Fibroblast of skin of left quadriceps (primary cell): ENCODE measurements at places on chromosomes 3 and 15.

GRCh38 chr15:82313446-82313845, 35.8 kb downstream of the GOLGA6L10 start:
- DNase-seq = no peak

DNA sequence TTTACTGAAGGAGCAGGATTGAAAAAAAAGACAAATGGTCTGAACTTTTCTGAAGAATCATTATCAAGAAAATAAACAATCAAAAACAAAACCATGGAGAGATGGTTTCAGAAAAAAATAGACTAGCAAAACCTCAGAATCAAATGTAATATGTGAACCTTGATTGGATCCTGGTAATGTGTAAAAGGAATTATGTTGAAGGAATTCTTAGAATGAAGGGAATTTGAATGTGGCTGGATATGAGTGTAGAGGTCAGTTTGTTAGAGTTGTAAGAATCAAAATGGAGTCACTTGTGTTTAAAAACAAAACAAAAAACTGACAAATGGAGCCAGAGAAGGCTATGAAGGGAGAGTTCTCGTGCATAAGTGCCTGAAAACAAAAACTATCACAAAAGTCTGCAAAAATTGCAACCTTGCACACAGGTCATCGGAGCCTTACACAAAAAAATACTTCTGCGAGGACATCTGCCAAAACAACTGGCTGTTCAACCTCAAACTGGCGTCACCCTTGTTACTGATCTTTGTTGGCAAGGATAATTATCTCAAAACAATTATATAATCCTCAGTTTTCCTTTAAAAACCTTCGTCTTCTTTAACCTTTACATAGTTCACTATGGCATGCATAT, 19.1 kb upstream of the ATP13A3 start:
- no peak for DNase-seq

GRCh38 chr15:90697175-90697574, 20.0 kb upstream of the BLM start:
- no peak for DNase-seq

DNA sequence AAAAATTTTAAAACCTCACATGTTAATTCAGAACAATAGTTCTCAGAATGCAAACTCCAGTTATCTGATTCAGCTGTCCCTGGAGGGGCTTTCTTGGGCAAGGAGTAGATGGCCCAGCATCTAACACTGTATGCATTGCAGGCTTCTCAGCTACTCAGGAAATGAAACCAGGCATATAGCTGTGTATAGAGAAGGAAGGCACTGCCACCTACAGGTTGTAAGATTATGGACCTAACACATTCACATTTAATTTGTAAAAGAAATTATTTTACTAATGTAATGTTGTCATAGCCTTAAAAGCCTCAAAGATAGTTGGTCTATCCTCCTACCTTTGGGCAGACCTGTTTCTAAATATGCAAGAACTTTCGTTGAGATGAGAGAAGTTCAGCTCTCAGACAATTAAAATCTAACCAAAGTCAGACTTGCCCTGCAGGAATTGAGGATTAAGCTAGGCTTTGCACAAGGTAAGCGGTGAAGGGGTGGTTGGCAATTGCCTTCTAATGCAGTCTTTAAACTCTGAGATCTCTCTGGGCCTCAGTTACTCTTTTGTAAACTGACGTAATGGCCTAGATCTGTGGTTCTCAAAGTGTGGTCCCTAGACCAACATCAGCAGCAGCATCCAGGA, 132.8 kb upstream of the SLC24A5 start:
- peak; percentile 44 for DNase-seq

DNA sequence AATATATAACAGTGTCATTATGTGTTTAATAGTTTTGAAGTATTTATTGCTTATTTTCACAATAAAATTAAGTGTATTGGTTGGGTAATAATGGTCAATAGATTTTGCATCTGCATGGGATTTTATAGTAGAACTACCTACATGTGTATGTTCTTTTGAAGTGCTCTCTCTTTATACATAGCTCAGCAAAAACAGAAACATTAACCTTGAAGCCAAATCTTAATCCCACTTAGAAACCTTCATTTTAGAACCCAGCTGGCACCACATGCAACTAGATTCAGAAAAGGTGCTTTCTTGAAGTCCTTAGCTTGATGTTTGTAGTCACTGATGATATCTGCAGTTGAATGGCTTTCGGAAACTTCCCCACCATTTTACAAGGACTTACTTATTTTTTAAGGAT, 146.9 kb upstream of the IL12A start:
- DNase-seq = no peak
